Dorsolateral prefrontal cortex (tissue), 122 donors: ENCODE measurements at places on chromosomes 2 and 18.

- DNase-seq: no peak
Measured at GRCh38 chr18:4549164-4549872, 94.2 kb upstream of the DLGAP1 start.

DNA sequence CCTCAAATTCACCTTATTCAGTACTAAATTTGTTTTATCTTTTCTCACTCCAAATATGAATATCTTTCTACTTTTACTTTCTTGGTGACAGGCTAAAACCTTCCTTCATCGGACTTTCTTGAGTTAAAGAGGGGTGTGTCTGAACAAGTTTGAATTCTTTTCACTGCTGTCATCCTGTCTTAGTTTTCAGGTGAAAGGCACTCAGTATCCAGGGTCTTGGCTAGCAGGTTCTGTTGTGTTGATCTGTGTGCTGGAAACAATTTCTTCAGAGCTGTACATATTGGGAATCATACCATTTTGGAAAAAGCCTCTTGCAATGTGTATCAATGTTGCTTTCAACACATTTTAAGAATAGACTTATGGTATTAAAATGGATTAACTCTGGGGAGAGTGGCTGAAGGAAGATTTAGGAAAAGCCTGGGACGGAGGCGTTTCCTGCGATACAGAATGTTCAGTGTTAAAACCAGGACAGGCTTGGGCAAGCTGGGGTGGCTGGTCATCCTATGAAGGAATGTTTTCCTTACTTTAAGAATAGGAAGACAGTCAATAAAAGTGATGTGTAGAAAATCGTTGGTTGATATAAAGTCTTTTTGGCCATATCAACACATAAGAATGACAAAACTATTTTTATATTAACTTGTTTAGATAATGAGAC is 350.7 kb upstream of the SPRED2 start:
- DNase-seq: no peak

- DNase-seq: no peak
Measured at GRCh38 chr2:240643093-240643810, 18.0 kb downstream of the GPR35 start.

DNA sequence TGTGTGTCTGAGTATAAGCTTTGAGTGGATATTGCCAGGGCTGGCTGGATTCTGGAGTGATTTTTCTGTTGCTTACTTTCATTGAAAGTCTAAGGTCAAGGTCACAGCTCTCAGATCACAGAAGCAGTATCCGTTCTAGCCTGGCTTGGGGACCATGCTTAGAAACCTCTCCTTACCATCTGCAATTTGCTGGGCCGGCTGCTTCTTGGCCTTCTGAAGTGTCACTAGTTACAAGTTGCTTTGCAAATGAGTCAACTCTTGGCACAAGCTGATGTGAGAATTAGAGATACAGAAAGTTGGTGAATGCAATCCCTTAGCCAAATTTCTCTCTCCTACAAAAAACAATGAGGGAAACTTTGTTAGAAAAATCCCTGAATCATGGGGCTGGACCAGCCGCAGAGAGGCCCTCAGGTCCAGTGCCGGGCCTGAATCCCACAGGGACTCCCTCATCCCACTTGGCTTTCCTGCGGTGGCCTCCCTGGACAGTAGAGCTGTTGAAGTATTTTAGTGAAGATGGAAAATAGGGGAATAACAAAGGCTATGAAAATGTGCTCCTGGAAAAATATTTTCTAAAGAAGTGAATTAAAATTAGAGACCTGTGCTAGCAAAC is 92.7 kb upstream of the CNGA3 start:
- no peak for DNase-seq

DNA sequence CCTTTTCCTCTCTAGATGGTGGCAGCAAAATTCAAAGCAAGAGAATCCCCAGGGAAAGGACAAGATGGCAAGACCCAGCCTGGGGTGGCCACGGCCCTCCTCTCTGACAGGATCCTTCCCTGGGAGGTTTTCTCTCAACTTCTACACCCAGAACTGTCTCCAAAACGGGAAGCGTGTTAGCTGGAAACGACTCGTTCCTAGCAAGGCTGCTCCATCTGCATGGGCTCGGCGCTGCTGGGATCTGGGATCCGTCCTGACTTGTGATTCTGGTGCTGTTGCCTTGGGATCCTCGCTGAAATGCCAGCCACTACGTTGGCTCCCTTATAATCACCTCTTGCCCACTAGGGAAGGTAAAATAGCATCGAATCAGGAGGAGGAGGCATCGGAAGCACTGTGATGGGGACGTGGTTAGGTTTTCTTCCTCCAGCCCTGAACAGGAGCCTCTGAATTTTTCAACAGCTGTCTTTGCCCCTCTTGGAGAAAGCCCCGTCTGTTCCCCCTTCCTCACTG is 514.8 kb upstream of the MYT1L start:
- no peak for DNase-seq

GRCh38 chr18:48781163-48781987 is 169.4 kb downstream of the SMAD7 start:
- peak; percentile 88 for DNase-seq

GRCh38 chr2:64524604-64525316 is 632 bp downstream of the AFTPH start:
- no peak for DNase-seq

GRCh38 chr2:110675679-110676078 is 2.2 kb downstream of the BUB1 start:
- no peak for DNase-seq

DNA sequence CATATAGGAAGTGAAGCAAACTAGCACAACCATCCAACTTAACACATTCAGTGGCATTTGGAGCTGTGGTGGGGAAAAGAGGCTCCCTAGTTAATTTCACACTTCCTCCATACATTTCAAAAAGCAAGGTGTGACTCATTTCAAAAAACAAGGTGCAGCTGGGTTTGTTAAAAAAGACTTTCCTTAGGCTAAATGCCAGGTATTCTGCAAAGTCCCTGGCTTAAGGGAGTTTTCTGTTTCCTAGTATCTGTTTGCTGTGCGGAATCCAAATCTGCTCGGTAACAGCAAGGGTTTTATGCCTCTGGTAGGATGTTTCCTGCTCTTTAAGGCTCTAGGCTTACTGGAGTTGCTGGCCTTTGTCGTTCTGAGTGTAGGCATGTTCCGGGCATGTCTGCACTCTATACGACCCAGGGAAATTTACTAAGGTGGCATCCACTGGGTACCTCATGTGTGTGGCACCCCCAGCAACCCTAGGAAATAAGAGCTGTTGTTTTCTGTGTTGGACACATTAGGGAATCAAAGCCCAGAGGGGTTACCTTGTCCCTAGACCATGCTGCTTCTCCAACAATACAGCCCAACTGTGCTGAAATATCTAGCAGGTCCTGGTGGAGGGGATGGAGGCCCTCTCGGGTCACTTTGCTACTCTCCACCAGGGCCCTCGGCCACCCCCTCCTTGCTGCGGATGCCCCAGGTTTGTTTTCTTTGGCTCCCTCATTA is 634 bp upstream of the MSGN1 start:
- DNase-seq: no peak

DNA sequence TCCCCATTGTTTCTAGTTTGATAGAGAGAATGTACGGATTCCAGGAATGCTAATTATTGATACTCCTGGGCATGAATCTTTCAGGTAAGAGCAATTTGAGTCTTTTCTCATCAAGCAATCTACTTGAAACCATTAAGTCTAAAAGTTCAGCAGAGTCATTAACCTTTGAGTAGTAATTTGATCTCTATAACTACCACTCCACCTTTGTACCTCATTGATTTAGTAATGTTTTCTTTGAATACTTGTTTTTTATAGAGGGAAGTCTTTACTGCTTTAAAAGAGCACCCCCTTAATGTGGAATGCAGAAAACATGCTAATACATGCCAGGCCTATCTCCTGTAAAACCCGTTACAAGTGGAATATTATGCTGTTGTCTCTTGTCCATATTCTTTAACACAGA is 45.0 kb downstream of the EIF5B start:
- no peak for DNase-seq

DNA sequence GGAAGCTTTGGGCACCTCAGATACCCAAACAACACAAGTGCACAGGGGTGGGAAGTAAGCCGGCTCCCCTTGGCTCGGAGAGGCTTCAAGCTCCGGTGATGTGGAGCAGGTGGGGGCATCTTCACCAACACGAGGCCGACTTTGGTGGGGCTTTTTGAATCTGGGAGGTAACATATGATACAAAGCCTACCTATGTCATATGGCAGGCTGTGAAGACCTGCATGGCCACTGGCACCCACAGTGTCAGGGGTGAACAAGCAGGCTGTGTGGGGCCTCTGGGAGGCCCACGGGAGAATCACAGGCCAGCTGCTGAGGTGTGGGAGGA is 109.0 kb downstream of the EIPR1 start:
- DNase-seq: no peak
